ENCODE measurements at places on chromosomes 7 and 10.

- no peak for DNase-seq
These were observed 177.1 kb upstream of the TRIM24 start for GRCh38 chr7:138282997-138283396.

DNA sequence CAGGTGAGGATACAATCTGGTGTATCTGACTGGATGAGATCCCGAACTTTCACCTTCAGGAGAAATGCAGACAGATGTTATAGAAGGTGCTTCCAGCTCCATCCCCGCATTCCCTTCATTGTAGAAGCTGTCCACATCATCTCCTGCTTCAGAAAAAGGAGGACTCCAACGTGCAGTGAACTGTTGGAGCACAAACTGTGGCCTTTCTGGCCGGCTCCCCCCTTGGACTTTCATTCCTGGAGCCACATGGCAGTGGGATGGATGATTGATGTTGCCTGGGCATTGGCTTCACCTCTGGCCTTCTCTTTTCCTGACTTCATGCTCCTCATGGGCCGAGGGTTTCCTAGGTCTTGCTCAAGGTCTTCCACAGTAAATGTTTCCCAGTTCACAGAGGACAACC lies 29.6 kb upstream of the ZNF273 start:
- DNase-seq = no peak

DNA sequence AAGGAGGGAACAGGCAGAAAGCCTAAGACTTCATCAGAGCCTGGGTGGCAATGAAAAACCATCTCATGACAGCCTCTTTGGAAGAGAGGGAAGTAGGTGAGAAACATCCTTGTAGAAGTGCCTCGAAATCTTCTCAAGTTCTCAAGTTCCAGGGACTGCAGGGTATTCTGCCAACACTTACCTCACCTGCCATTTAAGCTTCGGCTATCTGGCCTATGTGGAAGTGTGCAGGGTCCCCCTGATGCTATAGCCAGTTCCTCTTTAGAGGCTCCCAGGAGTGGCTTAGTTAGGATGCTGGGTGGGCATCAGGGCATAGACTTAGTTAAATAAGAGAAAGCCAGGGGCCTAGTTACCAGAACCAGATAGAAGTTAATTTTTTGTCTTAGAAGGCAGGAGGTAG lies 27.0 kb downstream of the ABCC2 start:
- no peak for DNase-seq

GRCh38 chr7:24019841-24020240 lies 264.1 kb upstream of the NPY start:
- DNase-seq = no peak

DNA sequence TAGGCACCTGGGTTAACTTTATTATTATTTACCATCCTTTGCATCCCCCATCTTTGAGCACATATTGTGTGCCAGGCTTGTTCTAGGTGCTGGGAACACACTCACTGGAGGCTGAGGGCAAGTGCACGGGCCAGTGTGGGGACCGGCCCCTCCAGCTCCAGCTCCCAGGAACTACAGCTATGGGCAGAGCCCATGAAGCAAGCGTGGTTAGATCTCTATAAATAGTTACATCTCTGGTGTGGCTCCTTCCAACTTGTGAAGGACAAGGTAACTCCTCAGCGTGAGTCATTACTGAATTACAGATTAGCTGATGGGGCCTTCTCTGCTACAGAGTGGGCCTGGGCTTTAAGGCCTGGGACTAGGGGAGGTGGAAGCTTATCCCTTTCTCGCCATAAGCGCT lies 583.5 kb downstream of the SDK1 start:
- no peak for DNase-seq

DNA sequence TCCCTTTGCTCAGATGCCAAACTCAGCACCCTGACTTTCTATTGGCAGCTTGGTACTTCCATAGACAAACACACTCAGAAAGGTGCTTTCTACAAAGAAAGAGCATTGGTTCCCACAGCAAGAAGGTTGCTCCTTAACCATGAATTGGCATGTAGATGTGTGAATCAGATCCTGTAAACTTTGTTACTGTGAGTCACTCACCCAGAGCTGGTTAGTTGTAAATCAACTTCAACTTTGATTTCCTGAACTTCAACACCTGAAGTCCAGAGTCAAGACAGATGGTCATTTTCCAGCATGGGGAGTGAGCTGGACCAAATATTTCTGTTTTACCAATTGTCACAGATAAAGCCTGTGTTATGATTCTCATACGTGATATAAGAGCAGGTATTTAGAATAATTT lies 797.2 kb downstream of the TNS3 start:
- DNase-seq = no peak

DNA sequence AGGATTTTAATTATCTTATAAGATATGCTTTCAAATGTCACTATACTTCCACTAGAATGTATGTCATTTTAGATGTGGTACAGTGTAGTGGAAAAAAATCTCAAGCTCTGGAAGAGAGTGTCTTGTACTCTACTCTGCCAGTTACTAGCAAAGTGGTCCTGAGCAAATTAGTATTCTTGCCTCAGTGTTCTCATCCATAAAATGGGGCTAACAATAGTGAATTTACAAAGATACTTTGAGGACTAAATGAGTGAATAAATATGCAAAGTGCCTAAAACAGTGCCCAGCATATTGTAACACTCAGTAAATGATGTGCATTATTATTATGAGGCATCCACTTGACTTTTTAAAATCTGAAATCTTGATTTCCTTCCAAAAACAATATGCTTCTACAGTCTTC lies 488.9 kb upstream of the PHF14 start:
- no peak for DNase-seq

GRCh38 chr10:87503886-87504285 lies 807 bp upstream of the MINPP1 start:
- DNase-seq = no peak

GRCh38 chr10:69449841-69450240 lies 1.4 kb upstream of the TSPAN15 start:
- DNase-seq = peak; percentile 25

GRCh38 chr10:106440355-106440754 lies 724.2 kb downstream of the SORCS1 start:
- no peak for DNase-seq

All from stimulated activated CD4-positive, alpha-beta T cell treated with anti-CD3 and anti-CD28 coated beads, Interleukin-2, amount 100 ng/mL, for 4 hours (primary cell).